Mucosa of gallbladder (tissue), 1 donor: ENCODE measurements at places on chromosomes 1 and 21. TPM values are rescaled to one million over a fixed set of nuclear protein-coding genes. Genes with fewer than 3 reads are reported as not detected.

Gene KRTAP10-4
- total RNA-seq, result not detected

Gene PTPN22
- total RNA-seq, result 3.1 TPM

- DNase-seq, result no peak
Measured at GRCh38 chr1:89723863-89724262, 90.9 kb downstream of the LRRC8C start.

- DNase-seq, result no peak
Measured at GRCh38 chr1:218395916-218396315, 50.8 kb downstream of the TGFB2 start.

DNA sequence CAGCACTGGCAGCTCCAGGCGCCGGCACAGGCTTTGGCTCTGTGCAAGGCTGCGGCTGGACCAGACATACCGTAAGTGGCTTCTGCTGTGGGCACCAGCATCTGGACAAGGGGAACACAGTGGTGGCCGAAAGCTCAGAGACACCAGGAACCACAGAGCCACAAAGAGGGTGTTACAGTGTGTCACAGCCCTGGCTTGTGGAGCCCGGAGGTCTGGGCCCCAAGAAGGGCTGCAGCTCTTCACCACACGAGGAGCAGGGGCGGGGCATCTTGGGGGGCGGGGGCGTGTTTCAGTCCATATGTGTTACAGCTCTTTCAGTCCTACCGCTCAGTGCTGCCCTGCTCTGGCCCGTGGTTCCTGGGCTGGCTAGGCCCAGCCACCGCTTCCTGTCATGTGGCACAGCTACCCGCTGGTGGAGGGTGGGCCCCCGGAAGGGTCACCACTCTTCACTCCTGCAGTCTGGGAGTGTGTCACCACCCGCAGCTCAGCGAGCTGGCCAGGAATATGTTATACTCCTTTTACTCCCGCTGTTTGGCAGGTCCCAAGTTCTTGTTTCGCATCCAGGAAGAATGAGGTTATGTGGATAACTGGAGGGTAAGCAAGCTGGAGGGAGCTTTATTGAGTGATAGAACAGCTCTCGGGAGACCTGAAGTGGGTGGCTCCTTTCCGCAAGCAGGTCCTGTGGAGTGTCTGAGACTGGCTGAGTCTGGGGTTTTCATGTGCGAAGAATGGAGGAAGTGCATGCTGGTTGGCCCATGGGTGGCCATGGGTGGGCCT is 3.3 kb upstream of the LSM10 start:
- peak; percentile 67 for DNase-seq

GRCh38 chr1:150576794-150577556 is 2.4 kb downstream of the MCL1 start:
- DNase-seq, result no peak

- DNase-seq, result peak; percentile 71
Measured at GRCh38 chr1:151534662-151535278, 5.3 kb upstream of the TUFT1 start.

GRCh38 chr1:162310337-162310736 is 66.3 kb downstream of the SPATA46 start:
- no peak for DNase-seq

DNA sequence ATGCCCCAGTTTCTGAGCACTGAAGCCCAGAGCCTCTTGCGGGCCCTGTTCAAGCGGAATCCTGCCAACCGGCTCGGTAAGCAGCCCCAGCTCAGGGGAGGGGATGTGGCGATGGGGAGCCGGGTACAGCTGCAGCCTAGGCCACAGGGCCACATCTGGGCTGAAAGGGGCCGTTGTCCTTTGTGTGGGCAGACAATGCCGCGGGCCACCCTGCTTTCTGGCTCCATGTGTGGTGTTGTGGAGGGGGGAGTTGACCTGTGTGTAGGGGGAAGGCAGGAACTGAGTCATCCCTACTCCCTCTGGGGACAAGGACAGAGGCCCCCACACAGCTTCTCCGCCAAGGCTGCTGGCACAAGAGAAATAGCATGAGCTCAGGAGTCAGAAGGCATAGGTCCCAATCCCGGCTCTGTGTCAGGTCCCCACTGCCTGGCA is 26.0 kb downstream of the RPS6KA1 start:
- no peak for DNase-seq

Gene IGSF5
- 0.29 TPM for total RNA-seq

DNA sequence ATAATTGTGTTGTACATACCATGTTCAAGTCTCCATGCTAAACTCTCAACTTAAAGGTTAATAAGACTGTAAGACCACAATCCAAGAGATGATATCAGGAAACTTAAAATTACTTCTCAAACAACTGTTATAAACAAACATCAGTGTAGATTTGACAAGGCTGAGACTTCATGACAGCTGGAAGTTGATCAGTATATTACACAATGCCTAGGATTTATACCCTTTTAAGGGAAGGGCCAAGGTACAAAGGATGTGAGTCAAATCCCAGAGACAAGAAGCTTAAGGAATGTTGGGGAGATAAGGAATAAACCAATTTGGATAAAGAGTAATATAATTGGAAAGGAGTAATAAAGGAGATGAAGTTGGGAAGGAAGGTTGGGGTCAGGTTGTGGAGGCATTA is 98.8 kb downstream of the LBR start:
- no peak for DNase-seq

Gene GUCA2A
- total RNA-seq, result 1.1 TPM

- no peak for DNase-seq
Measured at GRCh38 chr21:35028451-35028978, 20.6 kb downstream of the RUNX1 start.

DNA sequence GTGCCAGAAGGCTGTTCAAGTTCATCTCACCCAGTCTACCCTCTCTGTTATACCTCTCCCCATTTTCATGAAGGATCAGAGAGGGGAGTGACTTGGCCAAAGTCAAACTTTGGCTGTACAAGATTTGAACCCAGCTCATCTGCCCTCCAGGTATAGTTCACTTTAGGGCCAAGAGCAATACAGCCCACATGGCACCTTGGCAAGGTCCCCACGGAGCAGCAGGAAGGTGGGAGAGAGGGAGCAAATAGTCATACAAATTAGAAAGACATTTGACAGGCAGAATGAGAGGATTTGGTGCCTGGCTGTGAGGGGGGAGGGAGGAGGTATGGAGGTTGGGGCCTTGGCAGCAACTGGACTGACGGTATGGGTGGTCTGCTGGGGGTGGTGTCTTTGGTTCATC is 1.0 kb downstream of the HPCAL4 start:
- DNase-seq, result no peak

DNA sequence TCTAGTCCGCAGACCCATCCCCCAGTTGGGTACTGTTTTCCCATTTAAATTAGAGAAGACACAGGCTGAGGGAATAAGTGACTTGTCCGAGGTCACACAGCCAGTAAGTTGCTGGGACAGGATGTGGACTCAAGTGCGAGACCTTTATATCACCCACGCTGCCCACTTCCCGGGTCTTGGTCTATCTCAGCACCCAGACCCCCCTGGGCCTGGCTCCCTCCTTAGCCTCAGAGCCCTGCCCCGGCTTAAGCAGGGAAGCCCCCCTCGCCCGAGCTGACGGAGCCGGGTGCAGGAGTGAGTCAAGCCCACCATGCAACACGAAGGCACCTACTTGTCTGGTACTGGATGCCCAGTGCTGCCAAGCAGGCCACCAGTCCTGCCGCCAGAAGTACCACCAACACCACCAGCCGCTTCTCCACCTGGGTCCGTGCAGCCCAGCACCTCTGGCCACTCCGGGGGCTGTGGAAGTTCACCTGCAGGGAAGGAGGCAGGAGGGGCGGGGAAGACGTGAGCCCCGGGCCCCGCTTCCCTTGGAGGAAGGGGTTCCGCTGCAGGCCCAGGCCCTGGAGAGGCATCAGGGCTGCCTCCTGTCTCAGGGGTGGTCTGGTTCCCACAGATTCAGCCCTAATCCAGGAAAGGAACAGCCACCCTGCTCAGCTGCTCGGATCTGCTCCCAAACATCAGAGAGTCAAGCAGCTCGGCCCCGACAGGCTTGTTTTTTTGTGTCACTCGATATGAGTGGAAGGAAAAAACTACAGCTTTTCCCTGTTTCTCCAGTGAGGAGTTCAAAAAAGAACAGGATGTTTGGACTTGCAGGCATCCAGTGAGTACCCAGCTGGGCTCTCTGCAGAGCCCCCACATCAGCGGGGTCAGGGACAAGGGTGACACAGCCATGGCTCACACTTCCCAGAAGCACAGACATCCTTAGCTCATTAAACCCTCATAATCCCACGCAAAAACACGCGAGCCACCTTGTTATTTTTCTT is 11.1 kb downstream of the ECE1 start:
- no peak for DNase-seq

GRCh38 chr1:223609977-223610376 is 55.5 kb downstream of the CAPN8 start:
- no peak for DNase-seq

DNA sequence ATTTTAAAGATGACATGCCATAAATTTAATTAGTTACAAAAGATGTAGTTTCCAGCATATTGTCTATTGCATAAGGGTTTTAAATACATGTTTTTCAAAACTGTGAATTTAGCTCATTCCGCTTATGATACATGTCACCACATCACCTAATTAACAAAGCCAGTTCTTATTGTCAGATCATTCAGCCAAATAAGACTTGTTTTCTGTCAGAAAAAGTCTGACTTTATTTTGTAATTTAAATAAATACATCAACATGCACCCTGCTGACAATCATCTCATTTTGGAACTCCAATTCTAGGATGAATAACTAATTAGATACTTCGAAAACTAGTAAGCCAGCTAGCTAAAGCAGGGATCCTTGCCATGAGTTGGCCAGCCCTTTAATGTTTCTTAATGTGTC is 110.9 kb upstream of the APP start:
- DNase-seq, result no peak

- no peak for DNase-seq
Measured at GRCh38 chr1:113429461-113430153, 39.3 kb downstream of the MAGI3 start.

DNA sequence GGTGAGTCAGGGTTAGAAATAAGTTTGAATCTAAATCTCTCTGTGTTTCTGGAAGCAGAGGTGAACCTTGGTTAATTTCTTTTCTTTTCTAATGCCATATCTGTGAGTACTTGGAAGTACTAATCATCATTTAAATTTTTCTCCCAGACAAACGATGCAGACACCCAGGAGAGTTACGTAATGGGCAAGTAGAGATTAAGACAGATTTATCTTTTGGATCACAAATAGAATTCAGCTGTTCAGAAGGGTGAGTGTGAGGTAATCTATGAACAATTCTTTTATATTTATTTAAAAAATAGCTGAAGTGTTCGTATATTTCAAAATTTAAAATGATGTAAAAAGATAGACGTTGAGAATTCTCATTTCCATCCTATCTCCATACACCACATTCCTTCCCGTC is 11.2 kb downstream of the C4BPA start:
- DNase-seq, result no peak

GRCh38 chr1:36728846-36729245 is 246.1 kb upstream of the CSF3R start:
- DNase-seq, result no peak

DNA sequence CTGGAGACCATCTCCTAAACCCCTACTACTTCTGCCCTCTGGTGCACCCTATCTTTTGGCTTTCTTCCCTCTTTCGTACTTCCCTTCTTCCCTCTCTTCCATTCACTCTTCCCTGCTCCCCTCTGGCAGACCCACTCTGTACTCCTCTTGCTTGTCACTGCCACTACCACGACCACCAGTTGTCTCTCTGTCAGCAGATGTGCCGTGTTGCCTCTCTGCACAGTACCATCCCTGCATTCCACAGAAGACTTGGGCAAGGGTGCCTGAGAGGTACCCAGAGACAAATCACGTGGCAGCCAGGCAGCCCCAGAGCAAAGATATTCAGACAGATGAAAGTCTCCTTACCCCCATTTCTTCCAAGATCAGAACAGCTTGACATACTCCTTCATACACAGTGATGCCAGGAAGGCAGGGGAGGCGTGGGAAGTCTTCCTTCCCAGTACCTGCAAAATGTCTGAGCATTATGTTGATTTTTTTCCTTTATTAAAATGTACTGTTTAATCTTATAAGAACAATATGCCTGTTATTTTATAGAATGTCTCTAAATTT is 15.0 kb downstream of the CAMSAP2 start:
- DNase-seq, result no peak

- peak; percentile 79 for DNase-seq
Measured at GRCh38 chr1:81414488-81415015, 386.2 kb upstream of the ADGRL2 start.

Gene CC2D1B
- 47.8 TPM for total RNA-seq

Gene MARK1
- total RNA-seq, result 5.1 TPM

Gene SMCP
- not detected for total RNA-seq

Gene PRMT6
- 17.4 TPM for total RNA-seq

Gene CCDC185
- total RNA-seq, result not detected

Gene PCAT6
- 2.3 TPM for total RNA-seq

DNA sequence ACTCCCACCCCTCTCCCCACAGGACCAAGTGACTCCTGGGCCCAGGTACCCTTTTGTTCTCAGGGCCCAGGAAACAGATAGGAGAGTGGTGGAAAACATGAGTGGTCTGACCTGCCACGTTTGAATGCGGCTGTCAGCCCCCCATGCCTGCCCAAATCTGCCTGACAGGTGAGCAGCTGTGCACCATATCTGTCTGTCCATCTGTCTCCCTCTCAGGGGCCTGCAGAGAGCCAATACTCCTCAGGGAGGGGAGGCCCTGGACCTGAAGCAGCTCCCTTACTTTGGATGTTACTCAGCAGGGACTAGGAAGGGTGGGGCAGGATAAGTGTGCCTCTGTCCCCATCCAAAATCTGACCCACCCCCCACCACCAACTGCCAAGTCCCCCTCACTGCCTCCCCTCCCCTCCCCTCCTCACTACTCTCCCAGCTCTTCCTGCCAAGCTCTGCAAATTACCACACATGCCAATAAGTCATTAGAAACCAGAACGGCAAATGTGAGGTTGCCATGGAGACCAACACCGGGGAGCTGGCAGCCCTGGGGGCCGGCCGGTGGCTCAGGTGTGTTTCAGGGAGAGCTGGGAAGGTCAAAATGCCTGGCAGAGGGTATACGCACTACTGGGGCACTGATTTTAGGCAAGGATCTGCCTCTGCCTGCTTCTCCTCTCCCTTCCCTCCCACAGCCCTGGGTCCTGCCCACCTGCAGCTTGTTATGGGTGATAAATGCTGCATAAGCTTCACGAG is 11.5 kb downstream of the LRRN2 start:
- DNase-seq, result no peak

Gene TMPRSS15
- not detected for total RNA-seq

Gene FALEC
- 1.1 TPM for total RNA-seq

DNA sequence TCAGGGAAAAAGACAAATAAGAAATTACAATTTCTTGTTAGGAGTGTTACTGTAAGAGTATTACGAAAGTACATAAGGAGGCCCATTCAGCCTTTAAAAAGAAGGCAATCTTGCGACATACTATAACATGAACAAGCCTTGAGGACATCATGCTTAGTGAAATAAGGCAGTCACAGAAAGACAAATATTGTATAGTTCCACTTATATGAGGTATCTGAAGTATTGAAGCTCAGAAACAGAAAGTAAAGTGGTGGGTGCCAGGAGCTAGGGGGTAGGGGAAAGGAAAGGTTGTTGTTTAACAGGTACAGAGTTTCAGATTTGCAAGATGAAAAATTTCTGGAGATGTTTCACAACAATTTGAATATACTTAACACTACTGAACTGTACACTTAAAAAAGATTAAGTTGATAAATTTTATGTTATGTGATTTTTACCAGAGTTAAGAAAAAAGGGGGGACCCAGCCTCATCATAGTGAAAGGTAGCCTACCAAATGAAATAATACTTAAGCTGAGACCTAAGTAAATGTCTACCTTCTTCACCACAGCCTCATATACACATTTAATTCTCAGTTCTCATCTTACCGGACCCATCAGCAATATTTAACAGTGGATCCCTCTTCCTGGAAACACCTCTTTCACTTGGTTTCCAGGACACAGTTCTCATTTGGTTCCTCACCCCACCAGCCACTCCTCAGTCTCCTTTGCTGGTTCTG is 19.5 kb downstream of the USP24 start:
- no peak for DNase-seq
